ENCODE measurements at places on chromosomes 3 and 15.

- no peak for DNase-seq
Observed at GRCh38 chr15:50312636-50313035, 42.4 kb downstream of the GABPB1 start.

- DNase-seq, result no peak
Observed at GRCh38 chr3:104126463-104126862, 1240.2 kb upstream of the ALCAM start.

GRCh38 chr3:40310705-40311104 lies 1.2 kb downstream of the EIF1B start:
- DNase-seq, result no peak

GRCh38 chr3:10983219-10983916 lies 9.2 kb upstream of the SLC6A1 start:
- peak; percentile 32 for DNase-seq

GRCh38 chr3:194474675-194475074 lies 12.1 kb downstream of the ATP13A3 start:
- DNase-seq, result no peak

- no peak for DNase-seq
Observed at GRCh38 chr15:39438260-39438659, 142.6 kb upstream of the THBS1 start.

GRCh38 chr3:13718436-13718835 lies 161.4 kb downstream of the WNT7A start:
- DNase-seq, result no peak

- peak; percentile 93 for DNase-seq
Observed at GRCh38 chr3:172142051-172142863, 102.9 kb downstream of the FNDC3B start.

DNA sequence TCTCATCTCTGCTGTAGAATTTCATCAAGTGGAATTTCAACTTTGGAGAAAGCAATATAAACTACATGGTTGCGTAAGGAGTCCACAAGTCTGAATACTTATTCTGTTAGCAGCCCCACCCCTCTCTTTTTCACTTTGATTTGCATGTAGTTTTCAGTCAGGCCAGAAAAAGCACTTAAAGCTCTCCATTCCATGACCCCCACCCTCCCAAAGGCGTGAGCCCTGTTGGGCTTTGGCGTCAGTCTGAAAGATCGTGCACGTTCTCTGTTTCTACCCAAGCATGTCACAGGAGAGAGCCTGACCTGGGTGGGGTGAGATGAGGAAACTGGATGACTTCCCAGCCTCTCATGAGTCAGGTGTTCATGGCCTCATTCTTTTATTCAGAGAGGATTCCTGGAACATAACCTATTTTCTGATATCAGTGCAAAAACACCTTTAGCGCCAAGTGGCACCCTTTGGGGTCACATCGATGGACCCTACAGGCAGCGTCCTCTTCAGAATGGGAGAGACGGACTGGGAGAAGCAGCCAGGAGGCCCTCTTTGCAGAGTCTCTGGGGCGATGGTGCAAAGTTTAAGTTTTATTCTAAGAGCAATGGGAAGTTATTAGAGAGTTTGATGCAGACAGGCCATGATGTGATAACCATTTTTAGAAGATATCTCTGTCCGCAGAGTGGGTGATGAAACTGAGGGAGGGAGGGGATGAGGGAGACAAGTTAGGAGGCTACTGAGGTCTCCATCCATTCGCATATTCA lies 55.8 kb downstream of the LSM3 start:
- DNase-seq, result no peak

- no peak for DNase-seq
Observed at GRCh38 chr15:47139965-47140364, 577.3 kb upstream of the SEMA6D start.

DNA sequence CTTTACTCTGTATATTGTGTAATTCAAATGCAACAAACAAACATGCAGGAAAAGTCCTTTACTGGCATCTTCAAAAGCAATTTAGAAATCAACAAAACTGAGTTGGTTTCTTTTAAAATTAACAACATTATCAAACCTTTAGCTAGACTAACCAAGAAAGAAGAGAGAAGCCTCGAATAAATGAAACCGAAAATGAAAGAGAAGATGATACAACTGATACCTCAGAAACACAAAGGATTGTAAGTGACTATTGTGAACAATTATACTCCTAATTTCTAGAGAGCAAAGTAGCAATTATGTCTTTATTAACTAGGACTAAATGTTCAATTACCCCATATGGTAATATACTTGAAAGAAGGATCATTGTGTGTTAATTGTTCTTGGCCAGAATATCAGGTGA lies 49.2 kb upstream of the P3H2 start:
- DNase-seq, result no peak

DNA sequence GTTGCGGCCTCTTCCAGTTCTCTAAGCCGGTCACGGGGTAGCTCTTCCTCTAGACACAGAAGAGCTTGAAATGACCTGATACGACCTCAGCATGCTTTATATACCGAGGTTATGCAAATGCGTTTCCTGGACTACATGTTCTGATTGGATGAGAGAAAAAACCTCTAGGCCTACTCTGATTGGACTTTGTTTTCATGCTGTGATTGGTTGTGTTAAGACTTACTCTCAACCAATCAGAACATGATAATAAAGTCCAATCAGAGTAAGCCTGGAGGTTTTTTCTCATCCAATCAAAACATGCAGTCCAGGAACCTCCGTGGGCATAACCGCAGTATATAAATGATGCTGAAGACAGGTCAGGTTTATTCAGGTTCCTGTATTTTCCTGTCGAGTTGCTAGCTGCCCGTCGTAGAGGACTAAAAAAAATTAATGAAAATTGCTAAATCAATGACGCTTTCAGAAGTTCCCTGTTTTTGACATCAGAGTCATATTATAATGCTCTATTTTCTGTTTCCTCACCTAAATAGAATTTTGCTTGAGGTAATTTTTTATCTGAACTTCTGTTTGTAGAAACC lies 177.4 kb downstream of the POTEB3 start:
- no peak for DNase-seq

DNA sequence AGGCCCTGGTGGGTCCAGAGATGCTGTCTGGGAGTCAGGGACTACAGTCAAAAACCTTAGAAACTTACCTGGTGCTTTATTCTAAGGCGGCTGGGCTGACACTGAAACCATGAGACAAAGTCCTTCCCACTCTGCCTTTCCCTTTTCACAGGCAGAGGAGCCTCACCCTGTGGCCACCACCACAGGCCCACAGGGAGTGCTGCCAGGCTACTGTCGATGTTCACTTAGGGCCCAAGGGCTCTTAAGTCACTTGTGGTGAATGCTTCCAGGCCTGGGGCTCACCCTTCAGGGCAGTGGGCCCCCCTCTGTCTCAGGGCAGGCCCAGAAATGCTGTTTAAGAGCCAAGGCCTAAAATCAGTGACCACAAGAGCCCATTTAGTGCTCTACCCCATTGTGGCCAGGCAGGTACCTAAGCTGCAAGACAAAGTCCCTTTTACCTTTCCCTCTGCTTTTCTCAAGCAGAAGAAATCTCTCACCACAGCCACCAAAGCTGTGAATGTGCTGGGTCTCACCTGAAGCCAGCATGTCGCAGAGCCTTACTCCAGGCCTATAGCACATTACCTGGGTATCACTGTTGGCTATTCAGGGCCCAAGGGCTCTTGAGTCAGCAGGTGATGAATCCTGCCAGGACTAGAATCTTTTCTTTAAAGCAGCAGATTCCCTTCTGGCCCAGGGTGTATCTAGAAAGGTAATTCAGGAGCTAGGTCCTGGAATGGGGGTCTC lies 39.5 kb upstream of the GOLGA6B start:
- DNase-seq, result no peak

- DNase-seq, result no peak
Observed at GRCh38 chr3:24296441-24297205, 198.0 kb downstream of the THRB start.

DNA sequence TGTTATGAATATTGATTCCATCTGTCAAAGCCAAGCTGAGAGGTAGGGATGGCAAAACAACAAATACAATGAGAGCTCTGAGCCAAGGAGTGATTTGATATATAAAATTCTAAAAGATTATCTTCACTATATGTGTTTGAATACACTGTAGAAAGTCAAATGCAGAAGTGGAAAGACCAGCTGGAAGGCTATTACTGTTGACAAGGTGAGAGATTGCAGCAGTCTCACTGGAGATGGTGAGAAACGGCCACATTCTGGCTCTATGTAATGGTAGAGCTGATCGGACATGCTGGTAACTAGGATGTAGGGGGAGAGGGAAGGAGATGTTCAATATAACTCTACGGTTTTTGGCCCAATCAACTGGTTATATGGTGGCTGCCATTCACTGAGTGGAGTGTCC lies 434.2 kb upstream of the SUCLG2 start:
- no peak for DNase-seq

- no peak for DNase-seq
Observed at GRCh38 chr15:60655252-60655651, 176.3 kb upstream of the ICE2 start.

DNA sequence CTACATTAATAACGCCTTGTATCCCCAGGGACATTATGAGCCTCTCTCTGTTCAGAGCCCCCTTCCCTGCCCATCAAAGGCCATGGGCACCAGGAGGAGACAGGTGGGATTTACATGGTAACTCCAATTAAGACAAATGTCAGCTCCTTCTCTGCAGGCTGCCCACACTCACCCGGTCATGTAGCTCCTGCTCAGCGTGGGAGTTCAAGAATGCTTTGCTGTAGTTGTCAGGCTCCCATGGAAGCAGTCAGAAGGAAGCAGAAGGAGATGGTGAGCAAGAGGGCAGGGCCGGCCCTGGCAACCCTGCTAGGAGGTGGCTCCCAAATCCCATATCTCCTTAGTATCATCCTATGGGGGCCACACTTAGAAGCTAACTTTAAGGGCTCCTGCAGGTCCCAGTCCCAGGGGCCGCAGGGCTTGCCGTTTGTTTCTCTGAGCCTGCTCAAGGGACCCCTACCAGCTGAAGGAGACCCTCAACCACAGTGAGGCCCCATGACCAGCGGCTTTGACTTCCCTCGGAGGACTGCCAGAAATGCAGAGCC lies 218.4 kb upstream of the TLE3 start:
- no peak for DNase-seq

DNA sequence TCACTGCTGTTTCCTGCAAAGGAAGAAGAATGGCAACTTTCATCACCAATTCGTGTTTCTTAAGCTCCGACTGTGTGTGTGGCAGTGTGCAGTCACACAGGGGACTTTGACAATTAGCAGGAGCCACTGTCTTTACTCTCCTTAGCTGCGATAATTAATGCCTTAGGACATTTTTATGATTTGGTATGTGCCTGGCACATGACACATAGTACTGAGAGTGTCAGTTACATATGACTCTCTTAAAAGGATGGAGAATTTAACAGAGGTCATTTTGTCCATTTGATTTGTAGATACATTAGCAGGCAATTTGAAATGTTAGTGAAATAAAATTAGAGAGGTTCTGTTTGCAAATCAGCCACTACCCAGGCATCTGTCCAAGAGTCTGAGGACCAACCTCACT lies 128.9 kb upstream of the VEPH1 start:
- no peak for DNase-seq

DNA sequence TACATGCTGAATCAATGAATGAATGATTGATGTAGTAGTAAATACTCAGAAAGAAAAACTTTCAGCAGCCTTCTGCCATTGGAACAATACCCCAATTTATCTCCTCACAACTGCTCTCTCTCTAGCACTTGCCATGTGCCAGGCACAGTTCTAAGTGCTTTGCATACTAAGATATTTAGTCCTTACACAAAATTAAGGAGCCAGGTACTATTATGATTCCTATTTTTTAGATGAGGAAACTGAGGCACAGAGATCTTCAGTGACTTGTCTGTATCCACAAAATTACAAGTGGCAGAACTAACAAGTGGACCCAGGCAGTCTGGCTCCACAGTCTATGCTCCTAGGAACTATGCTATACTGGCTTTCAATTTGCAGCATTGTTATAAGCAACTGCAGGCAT lies 279.2 kb downstream of the LSAMP start:
- no peak for DNase-seq

GRCh38 chr15:58021332-58022230 lies 43.9 kb downstream of the ALDH1A2 start:
- DNase-seq, result no peak

DNA sequence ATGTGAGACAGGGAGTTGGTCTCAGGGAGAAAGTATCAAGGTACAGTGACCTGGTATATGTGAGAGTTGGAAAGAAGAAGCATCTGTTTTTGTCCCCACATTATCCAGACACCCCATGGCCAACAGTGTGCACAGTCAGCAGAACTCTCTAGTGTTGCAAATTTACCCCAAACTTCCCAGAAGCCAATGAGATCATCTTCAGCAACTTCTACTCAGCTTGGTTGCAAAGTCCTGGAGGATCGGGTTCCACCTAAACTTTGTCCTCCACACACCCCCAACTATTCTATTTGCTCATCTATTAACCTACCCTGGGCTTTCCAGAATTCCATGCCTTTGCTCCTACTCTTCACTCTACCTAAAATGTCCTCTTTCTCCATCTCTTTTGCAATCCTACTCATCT lies 15.7 kb downstream of the RBSN start:
- no peak for DNase-seq

DNA sequence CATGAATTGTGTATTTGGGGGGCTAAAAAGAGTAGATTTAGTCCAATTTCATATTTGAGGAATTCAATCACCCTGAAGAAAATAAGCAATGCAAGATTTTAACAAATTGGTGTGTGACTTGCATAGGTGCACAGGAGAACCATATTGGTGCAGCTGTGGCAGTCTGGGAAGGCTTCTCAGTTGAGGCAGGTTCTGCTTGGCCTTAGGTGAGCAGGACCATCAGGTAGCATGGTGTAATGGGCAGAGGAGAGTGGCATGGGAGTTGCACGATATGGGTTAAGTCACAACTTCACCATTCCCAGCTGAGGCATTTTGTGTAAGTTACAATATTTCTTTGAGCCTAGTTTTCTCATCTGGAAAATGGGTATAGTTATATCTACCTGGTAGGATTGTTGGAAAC lies 10.5 kb downstream of the EBLN2 start:
- DNase-seq, result no peak

- no peak for DNase-seq
Observed at GRCh38 chr3:184239708-184240107, 9.1 kb downstream of the ALG3 start.

DNA sequence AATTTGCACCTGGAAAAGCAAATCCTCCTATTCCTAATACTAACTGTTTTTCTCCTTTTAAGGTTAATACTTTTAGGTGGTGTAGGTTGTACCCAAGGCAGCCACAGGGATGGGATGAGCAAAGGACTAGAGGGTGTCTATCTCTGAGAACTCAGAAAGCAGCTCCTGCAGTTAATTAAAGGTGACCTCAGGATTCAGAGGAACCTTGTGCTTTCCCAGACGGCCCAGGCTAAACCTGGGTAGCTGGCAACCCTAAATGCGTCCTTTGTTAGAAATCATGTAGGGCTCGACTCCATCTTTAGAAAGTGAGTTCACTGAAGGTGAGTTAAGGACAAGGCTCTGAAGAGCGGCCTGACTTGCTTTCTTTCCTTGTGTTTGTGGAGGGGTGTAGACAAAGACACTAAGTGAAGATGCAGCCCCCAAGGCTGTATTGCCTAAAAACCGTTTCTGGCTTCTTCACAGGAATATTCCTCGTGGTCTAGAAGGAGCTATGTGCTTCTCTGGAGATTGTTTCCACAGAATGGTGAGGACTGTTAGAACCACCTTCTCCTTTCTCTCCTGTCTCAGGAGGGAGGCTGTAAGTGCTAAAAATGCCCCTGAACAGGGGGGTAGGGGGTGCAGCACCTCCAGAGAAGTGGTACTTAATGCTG lies 14.9 kb downstream of the FNDC3B start:
- no peak for DNase-seq

GRCh38 chr3:14439501-14440167 lies 37.2 kb downstream of the SLC6A6 start:
- no peak for DNase-seq

- no peak for DNase-seq
Observed at GRCh38 chr3:66354001-66354400, 133.2 kb downstream of the SLC25A26 start.

Data from kidney capillary endothelial cell (primary cell).